ENCODE measurements at places on chromosomes 5 and 9. TPM values are rescaled to one million over a fixed set of nuclear protein-coding genes. Genes with fewer than 3 reads are reported as not detected.

The HSD17B3 gene
- not detected for total RNA-seq

The TEK gene
- total RNA-seq: 0.05 TPM

The ACOT12 gene
- total RNA-seq: not detected

The RIGI gene
- 2.7 TPM for total RNA-seq

The EIF4E1B gene
- not detected for total RNA-seq

Data from A549 treated with Mapracorat at 1 μM for 4 hours (cell line).